Uterine smooth muscle cell (primary cell): ENCODE measurements at places on chromosomes 3 and 15. TPM values are rescaled to one million over a fixed set of nuclear protein-coding genes. Genes with fewer than 3 reads are reported as not detected.

Gene GOLGA8N
- total RNA-seq = 3.0 and 11.4 TPM in 2 replicates

Gene NANOGP8
- total RNA-seq = not detected in 2 replicates

Gene LINGO1
- not detected in 2 replicates for total RNA-seq

Gene ZBED2
- total RNA-seq = under 0.01 TPM in 1 of 2 replicates, not detected in the other

Gene CGNL1
- total RNA-seq = 0.66 and 1.5 TPM in 2 replicates

Gene SNX33
- total RNA-seq = 9.6 and 11.2 TPM in 2 replicates

Gene SEMA3B
- total RNA-seq = 6.8 and 29.5 TPM in 2 replicates

Gene ATP13A5
- total RNA-seq = not detected in 2 replicates

Gene ANKRD34C
- not detected in 2 replicates for total RNA-seq

Gene OSTN
- 0.12 and 0.33 TPM in 2 replicates for total RNA-seq

Gene C2CD4B
- total RNA-seq = 0.25 TPM in 1 of 2 replicates, not detected in the other

Gene BDH1
- 3.9 and 8.2 TPM in 2 replicates for total RNA-seq

Gene CILP
- total RNA-seq = under 0.01 and 0.12 TPM in 2 replicates

Gene ARHGEF26
- total RNA-seq = 2.1 and 2.2 TPM in 2 replicates

Gene SQOR
- total RNA-seq = 73.7 and 86.0 TPM in 2 replicates

Gene NLGN1
- 11.2 and 20.1 TPM in 2 replicates for total RNA-seq

Gene SMAD6
- 11.0 and 11.3 TPM in 2 replicates for total RNA-seq

Gene RAP2B
- total RNA-seq = 29.8 and 31.4 TPM in 2 replicates

Gene AMT
- 0.50 and 0.66 TPM in 2 replicates for total RNA-seq
